ENCODE measurements at places on chromosomes 2 and 18.
A peak's percentile ranks its signal among the peaks of the same experiment; 100 is the strongest.

DNA sequence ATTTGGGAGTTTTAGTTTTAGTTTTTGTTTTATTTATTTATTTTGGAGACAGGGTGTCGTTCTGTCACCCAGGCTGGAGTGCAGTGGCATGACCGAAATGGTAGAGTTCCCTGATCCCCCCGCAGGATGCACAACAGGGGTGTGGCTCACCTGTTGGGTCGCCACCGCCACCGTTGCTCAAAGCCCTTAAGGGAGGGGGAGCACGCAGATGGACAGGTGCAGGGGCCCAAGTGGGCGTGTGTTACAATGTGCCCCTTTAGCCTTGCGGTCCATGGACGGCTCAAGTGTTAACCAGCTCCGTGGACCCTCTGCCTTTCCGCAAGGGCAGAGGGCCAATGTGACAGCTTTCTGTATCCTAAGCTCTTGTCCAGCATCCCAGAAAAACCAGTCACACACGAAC is 61.4 kb upstream of the REL start:
- no peak for DNase-seq

- DNase-seq = no peak
These were observed 77.3 kb upstream of the SH3BP4 start for GRCh38 chr2:234874347-234875046.

GRCh38 chr2:10847008-10847407 is 34.4 kb upstream of the PDIA6 start:
- DNase-seq = no peak

- no peak for DNase-seq
These were observed 216.9 kb downstream of the MYO3B start for GRCh38 chr2:170394641-170395387.

- DNase-seq = no peak
These were observed 8.4 kb upstream of the NTSR2 start for GRCh38 chr2:11678306-11678960.

GRCh38 chr18:30806823-30807222 is 235.7 kb downstream of the DSC3 start:
- DNase-seq = no peak

GRCh38 chr2:120531365-120531764 is 185.4 kb downstream of the INHBB start:
- DNase-seq = no peak

- no peak for DNase-seq
These were observed 19.4 kb downstream of the ALLC start for GRCh38 chr2:3677436-3677835.

- no peak for DNase-seq
These were observed 155.4 kb downstream of the SLC4A3 start for GRCh38 chr2:219782737-219783348.

- no peak for DNase-seq
These were observed 345.9 kb upstream of the SPHKAP start for GRCh38 chr2:228527197-228527881.

DNA sequence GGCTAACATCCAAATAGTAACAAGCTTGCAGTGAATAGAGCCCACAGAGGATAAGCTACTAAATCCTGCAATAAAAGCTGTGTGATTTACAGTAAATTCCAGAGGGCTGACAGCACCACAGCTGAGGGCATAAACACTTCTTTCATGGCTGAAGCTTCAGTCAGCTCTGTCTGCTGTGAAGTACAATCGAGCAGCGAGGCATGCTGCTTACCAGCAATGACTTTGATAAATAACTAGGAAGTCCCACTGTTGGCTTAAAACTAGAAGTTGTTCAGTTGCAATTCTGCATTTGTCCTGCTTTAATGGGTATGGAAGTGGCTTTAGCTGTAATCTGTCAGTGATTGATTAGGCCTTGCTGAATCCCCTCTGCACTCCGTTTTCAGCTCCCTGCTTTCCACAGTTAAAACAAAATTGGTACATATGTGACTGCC is 65.2 kb upstream of the FIGN start:
- no peak for DNase-seq

DNA sequence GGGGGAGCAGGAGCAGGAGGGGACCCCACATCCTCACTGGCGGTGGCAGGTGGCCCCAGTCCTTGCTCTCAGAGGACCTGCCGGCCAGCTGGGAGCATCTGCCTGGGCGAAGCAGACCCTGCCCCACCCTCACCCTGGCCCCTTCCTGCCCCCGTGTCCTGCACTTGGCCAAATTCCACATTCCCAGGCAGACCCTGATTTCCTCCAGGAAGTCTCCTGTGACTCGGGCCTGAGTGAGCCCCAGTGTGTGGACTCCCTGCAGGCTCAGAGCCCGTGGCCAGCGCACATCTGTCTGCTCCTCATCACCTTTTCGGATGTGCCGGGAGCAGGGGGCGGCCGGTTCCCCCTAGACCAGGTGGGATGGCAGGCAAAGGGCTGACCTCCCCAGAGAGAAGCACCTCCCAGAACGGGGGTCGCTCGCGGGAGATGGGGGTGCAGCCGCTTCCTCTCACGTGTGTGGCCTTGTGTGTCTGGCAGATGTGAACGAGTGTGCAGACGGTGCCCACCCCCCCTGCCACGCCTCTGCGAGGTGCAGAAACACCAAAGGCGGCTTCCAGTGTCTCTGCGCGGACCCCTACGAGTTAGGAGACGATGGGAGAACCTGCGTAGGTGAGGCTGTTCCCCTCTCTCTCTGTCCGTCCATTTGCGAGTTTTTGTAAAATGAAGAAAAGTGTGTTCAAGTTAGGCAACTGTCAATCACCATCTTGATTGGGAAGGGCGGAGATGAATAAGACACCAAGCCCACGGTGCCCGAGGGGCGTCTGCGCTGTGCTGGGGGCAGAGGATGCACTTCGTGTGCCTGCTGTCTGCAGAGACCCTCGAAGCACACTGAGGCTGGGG is 90.4 kb downstream of the TPO start:
- DNase-seq = no peak

DNA sequence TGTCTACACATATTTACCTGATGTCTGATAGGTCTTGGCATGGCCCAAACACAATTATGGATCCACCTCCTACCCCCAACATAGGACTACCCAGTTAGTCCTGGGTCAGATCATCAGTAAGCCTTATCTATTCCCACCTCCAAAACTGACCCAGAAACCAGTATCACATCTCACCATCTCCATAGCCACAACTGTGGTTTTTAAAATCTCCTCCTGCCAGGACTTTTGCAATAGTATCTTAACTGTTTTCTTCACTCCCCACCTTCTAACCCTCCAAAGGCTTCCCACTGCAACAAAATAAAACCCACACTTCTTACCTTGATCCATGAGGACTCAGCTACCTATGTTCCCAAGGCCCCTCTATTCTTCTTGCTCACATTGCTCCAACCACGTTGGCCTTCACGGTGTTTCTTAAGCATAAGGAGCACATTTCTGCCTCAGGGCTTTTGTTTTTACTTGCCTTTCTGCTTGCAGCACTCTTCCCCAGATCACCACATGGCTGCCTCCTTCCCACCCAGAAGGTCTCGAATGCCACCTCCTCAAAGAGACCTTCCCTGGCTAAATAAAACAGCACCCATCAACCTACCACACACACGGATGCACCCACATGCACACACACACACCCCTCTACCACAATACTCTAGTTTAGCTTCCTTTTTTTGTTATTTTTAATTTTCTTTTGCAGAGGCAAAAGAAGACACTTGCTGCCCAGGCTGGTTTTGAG is 125.9 kb upstream of the SLC1A4 start:
- peak; percentile 78 for DNase-seq

GRCh38 chr2:95392320-95392719 is 10.2 kb upstream of the FAHD2A start:
- DNase-seq = no peak

GRCh38 chr2:205377324-205377723 is 305.0 kb upstream of the NRP2 start:
- DNase-seq = no peak

DNA sequence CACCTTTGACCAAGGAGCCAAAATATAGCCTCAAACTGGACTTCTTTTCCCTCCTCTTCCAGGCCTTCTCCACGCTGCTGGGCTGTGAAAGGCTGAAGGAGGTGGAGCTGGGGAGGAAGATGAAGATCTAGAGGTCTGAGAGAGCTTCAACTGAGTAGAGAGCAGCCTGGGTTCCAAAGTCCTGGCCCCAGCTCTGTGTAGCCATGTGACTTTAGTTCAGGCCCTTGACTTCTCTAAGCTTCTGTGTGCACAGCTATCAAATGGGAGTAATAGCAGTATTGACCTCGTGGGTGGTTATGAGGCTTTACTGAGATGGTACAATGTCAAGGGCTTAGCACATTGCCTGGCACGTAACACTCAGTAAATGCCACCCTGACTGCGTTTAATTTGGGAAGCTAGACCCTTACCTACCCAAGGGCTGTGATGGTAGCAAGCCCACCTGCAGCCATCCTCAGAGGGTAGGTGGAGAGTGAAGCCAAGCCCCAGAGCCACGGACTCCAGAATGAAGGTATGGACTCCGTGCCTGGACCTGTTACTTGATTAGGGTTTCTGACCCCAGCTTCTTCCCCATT is 38.4 kb downstream of the SERTAD2 start:
- no peak for DNase-seq

- DNase-seq = no peak
These were observed 27.2 kb downstream of the MGAT4A start for GRCh38 chr2:98703738-98704137.

- DNase-seq = no peak
These were observed 39.6 kb downstream of the EMX1 start for GRCh38 chr2:72956936-72957335.

DNA sequence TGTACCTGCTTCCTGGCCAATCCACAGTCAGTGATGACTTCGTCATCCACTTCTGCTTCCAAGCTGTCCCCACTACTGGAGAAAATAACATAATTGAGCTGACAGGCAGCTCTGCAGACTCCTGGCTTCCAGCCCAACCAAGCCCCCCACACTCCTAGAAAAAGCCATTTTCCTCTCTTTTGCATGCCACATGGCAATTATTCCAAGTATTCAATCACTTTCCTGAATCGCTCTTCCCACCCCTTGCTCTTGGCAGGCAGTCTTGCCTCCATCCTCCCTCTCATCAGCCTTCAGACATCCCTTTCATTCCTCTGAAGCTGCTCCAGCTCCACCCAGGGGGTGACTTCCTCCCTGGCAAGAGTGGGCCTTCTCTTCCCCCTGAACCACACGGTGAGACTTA is 14.3 kb upstream of the ST8SIA5 start:
- no peak for DNase-seq

GRCh38 chr2:200443376-200443775 is 66.5 kb downstream of the KCTD18 start:
- no peak for DNase-seq

DNA sequence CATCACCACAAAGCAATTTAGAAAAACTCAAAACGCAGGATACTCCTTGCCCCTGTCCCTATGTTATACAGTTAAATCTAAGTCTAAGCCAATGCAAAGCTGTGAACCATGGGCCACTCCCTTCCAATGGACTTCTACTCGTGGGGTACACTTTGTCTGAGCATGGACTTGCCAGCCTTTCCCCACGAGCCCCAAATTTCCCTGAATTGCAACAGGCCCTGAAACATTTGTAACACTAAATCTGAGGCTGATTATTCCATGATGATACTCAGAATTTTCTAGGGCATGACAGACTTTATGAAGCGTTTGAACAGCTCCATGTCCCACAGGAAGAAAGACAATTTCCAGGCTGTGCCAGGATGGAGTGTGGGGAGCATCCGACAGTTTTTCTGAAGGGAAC is 189.6 kb downstream of the TXNL1 start:
- DNase-seq = no peak

- DNase-seq = no peak
These were observed 51.0 kb downstream of the PAX8 start for GRCh38 chr2:113227698-113228097.

DNA sequence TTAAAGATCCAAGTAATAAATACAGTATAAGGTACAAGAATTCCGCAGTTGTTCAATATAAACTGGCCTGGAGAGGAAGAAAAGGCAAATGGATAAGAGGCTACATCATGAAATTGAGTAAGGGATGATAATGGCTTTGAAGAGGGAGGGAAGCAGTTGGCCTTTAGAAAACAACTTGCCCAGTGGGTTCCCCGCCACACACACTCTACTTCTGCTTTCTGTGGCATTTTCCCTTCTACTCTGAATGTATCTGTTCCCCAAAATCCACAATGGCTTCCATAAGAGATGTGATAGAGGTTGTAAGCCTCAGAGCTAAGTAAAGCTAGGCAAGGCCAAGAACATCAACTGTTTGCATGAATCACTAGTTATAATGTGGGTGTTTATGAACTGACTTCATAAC is 221.3 kb downstream of the MBD2 start:
- no peak for DNase-seq

DNA sequence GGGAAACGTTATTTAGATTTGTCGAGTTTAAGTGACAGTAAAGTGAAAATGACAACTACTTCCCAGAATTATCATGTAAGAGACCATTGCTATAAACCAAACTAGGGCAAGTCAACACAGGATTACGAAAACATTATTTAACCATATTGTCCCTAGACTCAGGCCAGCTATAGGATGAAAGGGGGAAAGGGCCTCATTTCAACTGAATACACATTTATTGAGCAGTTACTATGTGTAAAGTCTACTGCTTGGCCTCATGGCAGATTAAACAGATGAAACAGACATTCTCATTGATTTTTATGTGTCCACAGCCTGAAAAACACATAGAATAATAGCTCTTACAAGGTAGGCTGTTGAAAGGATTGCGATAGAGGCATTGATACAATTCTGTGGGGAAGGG is 32.7 kb downstream of the ARHGEF33 start:
- DNase-seq = no peak

- DNase-seq = no peak
These were observed 26.5 kb downstream of the LDAH start for GRCh38 chr2:20796374-20796791.

DNA sequence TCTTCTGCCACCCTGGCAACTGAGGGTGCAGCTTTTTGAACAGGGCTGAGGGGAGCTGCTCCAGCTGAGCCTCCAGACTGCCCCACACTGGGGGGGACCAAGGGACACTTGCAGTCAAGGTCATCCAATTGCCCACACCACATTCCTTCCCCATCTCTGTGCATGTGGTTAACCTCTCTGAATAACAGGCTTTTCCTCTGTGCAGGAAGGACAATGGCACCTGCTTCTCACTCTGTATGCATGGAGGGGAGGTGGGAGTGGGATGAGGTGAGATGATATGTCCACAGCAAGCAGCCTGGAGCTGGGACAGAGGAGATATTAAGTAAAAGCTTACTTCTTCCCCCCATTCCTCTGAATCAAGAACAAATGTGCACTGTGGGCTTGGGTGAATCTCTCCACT is 39.1 kb upstream of the TEX51 start:
- no peak for DNase-seq

- no peak for DNase-seq
These were observed 57.6 kb upstream of the RPRM start for GRCh38 chr2:153536115-153536514.

GRCh38 chr2:113799375-113799774 is 42.9 kb upstream of the SLC35F5 start:
- DNase-seq = peak; percentile 70

- DNase-seq = no peak
These were observed 60.7 kb downstream of the TET3 start for GRCh38 chr2:74045454-74045853.

DNA sequence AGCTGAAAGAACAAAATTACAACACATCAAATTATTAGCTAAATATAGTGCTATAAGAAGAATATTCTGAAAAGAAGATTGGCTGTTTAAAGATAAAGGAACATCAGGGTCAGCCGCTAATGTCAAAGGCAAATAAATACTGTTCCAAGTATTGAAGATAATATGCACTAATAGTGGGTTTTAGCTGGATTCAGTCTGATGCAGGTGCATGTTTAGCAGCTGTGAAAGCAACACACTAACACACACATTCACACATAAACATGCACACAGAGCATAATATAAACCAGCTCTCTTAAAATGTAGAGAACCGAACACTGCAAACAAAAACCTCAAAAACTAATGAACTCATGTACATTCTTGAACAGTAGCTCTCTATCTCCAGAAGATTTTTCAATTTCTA is 634.6 kb downstream of the ERBB4 start:
- no peak for DNase-seq

GRCh38 chr18:76260941-76261472 is 234.0 kb downstream of the ZNF516 start:
- DNase-seq = no peak

All from AML-193 (cell line).